Hindlimb muscle (tissue), 1 donor: ENCODE measurements at places on chromosomes 12 and 14. TPM values are rescaled to one million over a fixed set of nuclear protein-coding genes. Genes with fewer than 3 reads are reported as not detected.
A peak's percentile ranks its signal among the peaks of the same experiment; 100 is the strongest.

- DNase-seq, result no peak
Observed at GRCh38 chr12:33587354-33587753, 147.7 kb upstream of the SYT10 start.

- no peak for DNase-seq
Observed at GRCh38 chr12:104790296-104791125, 167.6 kb downstream of the SLC41A2 start.

- no peak for DNase-seq
Observed at GRCh38 chr12:47223848-47224213, 144.1 kb upstream of the AMIGO2 start.

GRCh38 chr14:44589180-44589579 is 82.1 kb upstream of the FSCB start:
- DNase-seq, result no peak

GRCh38 chr12:9948606-9949296 is 16.6 kb upstream of the CLEC2A start:
- no peak for DNase-seq

- DNase-seq, result no peak
Observed at GRCh38 chr12:15186597-15186996, 34.6 kb downstream of the RERG start.

GRCh38 chr14:72120315-72120714 is 188.1 kb downstream of the RGS6 start:
- no peak for DNase-seq

- no peak for DNase-seq
Observed at GRCh38 chr12:57181561-57182155, 34.2 kb upstream of the LRP1-AS start.

GRCh38 chr12:19074700-19075099 is 54.8 kb upstream of the PLEKHA5 start:
- no peak for DNase-seq

DNA sequence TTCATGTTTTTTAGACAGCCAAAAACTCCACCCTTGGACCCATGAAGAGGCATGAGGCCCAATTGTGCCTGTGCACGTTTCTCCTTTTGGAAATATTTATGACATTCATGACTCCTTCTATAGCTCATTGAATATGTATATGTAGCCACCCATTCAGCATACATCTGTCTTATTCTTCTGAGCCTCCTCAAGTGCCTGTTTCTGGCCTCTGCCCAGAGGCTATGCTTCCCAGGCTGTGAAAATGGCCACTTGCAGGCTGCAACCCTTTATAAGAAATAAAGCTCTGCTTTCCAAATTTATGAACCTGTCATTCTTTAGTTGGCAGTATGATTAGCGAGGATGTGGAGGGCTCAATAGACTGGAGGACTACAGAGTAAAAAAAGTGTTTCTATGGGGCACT is 35.3 kb downstream of the TSPAN19 start:
- no peak for DNase-seq

GRCh38 chr14:99722741-99723140 is 38.6 kb downstream of the CYP46A1 start:
- DNase-seq, result no peak

GRCh38 chr14:64868841-64869240 is 10.9 kb downstream of the SPTB start:
- DNase-seq, result no peak

DNA sequence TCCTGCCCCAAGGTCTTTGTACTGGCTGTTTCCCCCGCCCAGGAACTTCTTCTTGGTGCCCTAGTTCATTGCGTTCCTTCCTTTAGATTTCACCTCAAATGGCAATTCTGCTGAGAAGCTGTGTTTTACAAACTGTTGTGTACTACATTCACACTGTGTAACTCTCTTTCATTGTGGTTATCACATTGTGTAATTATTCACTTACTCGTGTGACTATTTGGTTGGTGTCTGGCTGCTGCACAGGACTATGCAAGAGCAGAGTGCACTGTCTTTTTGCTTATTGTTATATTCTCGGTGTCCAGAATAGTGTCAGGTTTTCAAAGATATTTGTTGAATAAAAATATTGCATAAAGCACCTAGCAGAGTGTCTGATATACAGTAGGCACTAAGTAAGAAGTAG is 177.2 kb upstream of the PRICKLE1 start:
- no peak for DNase-seq

GRCh38 chr12:114166362-114166761 is 200.2 kb upstream of the RBM19 start:
- peak; percentile 45 for DNase-seq

- DNase-seq, result no peak
Observed at GRCh38 chr12:111469401-111469800, 63.7 kb downstream of the SH2B3 start.

DNA sequence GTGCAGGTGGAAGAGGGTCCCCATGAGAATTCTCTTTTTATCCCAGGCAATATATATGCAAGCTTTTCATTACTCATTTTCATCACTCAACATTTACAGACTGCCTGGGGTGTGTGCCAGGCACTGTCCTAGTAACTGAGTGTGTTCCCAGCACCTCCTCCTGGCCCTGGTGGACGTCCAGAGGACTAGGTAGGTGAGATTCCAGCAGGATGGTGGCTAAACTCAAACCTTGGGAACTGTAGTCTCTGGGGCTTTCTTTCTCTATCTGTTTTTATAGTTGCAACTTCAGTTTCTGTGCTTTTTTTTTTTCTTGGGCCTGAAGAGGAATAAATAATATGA is 63.8 kb downstream of the SUSD6 start:
- no peak for DNase-seq

CLSTN3 gene
- polyA plus RNA-seq, result 28.8 TPM

SERPINA1 gene
- polyA plus RNA-seq, result 0.61 TPM

SOCS2 gene
- 16.6 TPM for polyA plus RNA-seq

SLC6A13 gene
- polyA plus RNA-seq, result 6.3 TPM
